Forelimb muscle (tissue), 1 donor: ENCODE measurements at places on chromosomes 6 and 20.

- DNase-seq = no peak
Observed at GRCh38 chr6:25921525-25922203, 8.8 kb downstream of the SLC17A2 start.

DNA sequence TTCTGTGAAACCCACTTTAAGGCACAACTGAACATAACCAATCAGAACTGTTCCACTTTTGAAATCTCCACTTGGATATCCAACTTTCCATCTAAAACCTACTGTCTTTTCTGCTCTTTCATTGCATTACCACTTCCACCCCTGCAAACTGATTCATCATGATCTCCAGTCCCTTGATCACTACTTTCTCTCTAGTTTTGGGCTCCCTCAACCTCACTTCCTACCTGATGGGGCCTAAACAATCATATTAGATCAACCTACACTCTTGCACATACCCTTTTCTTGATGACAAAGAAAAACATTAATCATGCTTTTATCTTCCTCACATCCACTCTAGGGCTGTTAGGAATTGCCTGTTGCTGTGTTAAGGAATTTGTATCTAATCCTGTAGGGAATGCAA lies 137.6 kb downstream of the PDSS2 start:
- DNase-seq = no peak

DNA sequence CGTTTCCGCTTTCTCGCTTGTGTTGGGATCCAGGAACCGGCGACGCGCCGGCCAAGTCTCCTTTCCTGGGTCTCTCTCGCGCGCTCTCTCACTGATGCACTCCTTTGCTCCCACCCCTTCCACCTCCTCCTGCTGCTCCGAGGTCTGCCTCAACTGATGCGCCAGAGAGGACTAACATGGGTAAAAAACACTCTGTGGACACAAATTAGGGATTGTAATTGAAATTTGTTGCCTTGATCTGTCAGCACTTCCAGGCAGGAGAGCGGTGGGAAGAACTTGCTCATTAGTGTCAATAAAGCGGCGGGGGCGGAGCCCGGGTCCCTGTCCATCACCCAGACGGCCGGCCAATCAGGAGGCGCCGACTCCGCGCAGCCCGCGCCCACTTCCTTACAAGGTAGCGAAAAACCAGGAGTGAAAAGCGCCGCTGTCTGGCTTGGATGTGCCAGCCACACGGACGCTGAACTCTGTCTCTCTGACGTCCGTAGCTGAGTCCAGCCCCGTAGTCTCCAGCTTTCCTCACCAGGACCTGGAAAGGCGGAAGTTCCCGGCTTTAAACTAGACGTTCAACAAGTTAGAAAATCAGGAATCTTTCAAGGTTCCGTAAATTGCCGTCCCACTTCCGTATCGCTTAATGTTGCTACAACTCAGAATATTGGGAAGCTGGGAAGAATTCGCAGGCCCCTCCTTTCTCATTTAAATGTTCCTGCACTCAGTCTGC lies at the start of gene TBX18:
Gene TBX18, minus strand, starts transcription at position 267 of the 718 bp plus-strand sequence. CDS start 417 bp downstream, outside the sequence.
- peak; percentile 97 for DNase-seq

DNA sequence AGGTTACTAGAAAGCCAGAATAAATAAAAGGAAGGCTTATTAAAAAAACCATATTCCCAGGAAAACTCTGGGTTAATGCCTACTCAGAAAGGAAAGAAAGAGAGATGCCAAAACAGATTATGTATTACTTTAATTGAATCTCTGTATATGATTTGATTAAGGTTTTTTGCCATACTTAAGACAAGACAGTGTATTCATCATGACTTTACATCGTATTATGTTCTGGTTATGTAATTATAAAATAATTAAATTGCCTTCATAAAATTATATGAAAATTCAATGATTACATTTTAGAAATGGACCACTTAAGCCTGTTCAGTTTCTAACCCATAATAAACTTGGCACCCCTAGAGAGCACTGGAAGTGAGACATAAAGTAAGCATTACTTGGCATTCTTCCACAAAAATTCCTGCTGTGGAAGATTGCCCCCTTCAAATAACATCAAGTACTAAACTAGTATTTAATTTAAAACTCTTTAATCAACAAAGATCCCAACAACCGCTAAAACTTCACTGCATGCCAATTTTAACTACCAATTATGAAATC lies 20.8 kb upstream of the IBTK start:
- DNase-seq = no peak

DNA sequence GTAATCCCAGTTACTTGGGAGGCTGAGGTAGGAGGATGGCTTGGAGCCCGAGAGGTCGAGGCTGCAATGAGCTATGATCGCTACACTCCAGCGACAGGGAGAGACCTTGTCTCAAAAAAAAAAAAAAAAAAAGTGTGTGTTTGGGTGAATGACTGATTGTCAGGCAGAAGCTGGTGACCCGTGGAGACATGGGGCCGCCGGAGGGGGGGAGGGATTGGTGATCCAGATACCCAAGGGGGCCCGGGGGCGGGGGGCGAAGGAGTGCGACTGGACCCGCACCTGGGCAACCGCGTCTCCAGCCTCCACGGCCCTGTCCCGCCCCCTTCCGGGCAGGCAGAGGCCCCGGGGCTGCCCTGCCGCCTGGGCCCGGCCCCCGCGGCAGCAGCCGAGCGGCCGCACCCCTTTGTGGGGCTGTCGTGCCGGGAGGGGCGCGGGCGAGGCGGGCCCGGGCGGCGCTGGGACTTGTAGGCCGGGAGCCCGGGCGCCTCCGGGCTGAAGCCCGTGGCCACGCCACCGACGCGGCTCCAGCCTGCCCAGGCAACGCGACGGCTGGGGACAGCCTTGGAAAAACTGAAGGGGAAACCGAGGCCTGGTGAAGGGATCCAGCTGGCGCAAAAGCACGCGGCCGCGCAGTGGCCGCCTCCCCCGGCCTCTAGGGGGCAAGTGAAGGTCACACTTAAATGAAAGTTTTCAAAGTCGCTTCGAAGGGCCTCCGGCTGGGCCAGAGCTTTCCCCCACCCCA lies 2.1 kb upstream of the RBM38 start:
- DNase-seq = no peak

GRCh38 chr6:47724300-47724699 lies 25.9 kb downstream of the ADGRF4 start:
- no peak for DNase-seq
